ENCODE measurements at places on chromosomes 3 and 15.

DNA sequence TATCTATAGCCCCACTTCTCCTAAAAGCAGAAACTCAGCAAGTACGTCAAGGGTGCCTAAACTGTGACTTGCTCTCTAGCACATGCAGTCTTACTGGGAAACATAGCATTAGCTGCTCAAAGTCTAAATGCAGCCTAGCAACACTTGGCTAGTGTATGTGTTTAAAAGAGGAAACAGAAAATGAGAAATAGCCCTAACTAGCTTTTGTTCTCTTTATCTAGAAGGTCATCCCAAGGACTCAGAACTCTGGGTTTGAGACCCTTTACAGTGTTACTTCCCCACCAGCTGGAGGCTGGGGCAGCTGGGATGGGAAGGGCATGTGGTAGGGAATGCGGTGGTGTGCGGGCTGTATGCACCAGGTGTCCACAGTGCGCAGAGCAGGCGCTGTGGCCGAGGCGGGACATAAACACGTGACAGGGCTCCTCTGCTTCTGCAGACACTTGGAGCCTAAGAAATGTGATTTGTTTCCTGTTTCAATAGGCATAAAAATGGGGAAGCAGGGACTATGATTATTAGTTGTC is 13.3 kb downstream of the ETV5 start:
- DNase-seq: no peak

DNA sequence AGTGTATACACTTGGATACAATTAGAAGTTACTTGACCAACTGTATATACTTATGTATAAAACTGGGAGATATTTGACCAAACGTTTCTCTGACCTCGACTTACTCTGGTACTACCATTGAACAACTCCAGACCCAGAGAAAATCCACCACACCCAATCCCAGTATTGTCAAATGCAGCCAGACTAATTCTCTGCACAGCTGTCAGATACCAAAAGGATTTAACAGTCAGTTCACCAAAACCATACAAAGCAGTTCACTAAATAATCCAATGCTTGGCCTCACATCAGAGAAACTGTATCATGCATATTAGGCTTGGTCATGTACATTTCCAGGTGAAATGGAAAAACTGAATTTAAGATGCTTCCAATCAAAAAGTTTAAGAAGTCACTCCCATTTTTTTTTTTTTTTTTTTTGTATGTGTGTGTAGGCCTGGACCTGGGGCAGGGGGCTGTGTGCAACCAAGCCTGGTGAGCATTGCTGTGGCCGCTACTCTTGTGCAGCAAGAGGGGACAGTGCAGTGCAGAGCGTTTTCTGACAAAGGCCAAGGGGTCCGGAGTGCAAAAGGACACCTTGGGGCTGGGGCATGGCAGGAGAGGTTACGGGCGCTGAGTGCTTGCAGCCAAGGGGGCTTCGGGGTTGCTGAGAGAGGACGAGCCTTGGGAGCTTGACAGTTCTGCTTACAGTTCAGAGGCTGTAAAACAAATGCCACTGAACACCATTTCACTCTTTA is 1.4 kb downstream of the TOMM70 start:
- no peak for DNase-seq

- peak; percentile 94 for DNase-seq
Measured at GRCh38 chr3:134485718-134486576, at the start of the genes ANAPC13 and CEP63. TSS of gene ANAPC13 (minus strand) at chr3:134485985. CDS start at chr3:134482904, 3,081 bp downstream. TSS of gene CEP63 (plus strand) at chr3:134486057. CDS start at chr3:134495321, 9,264 bp downstream.

GRCh38 chr3:173755161-173755560 is 357.6 kb downstream of the NLGN1 start:
- no peak for DNase-seq

DNA sequence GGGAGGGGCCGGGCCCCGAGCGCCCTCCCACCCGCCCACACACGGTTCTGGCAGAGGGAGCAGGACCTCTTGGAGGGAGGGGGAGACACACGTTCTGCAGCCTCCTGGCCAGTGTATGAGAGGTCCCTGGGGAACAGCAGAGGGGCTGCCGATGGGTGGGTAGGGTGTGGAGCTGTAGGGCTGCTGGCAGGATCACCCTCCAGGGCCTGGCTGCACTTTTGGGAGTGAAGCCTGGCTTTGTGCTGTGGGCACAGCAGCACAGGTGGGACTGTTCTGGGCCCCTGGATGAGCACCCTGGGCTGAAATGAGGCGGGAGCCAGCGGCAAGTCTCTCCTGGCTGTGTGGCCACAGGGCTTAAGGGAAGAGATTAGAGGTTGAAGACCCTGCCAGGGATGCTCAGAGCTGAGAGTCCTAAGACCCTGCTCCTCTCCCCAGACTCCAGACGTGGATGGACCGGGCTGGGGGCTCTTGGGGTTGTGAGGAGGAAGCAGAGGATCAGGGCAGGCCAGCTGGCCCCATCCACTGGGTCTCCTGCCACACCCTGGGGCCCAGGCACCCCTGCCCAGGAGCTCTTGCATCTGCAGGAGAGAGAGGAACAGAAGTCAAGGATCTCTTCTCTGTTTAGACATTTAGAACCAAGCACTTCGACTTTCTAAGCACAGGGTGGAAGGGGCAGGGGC is 45.2 kb downstream of the RGMA start:
- DNase-seq: no peak

DNA sequence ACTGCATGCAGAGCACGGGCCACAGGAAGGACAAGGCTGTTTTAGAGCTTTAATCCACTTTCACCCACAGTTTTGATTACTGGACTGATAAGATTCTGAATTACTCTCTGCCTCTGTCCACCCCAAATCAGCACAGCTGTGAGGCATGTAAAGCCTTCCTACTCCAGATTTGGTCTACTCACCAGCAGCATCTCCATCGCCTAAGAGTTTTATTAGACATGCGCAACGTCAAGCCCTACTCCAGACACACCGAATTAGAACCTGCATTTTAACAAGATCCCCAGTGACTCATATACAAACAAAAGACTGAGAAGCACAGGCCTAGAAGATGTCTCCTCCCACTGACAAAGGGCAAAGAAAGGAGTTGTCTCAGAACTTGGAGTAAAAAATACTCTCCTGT is 221.2 kb downstream of the TUSC7 start:
- DNase-seq: no peak

- DNase-seq: no peak
Measured at GRCh38 chr3:86046436-86047136, 944.4 kb downstream of the VGLL3 start.

- DNase-seq: no peak
Measured at GRCh38 chr15:65085207-65085753, 8.7 kb downstream of the KBTBD13 start.

DNA sequence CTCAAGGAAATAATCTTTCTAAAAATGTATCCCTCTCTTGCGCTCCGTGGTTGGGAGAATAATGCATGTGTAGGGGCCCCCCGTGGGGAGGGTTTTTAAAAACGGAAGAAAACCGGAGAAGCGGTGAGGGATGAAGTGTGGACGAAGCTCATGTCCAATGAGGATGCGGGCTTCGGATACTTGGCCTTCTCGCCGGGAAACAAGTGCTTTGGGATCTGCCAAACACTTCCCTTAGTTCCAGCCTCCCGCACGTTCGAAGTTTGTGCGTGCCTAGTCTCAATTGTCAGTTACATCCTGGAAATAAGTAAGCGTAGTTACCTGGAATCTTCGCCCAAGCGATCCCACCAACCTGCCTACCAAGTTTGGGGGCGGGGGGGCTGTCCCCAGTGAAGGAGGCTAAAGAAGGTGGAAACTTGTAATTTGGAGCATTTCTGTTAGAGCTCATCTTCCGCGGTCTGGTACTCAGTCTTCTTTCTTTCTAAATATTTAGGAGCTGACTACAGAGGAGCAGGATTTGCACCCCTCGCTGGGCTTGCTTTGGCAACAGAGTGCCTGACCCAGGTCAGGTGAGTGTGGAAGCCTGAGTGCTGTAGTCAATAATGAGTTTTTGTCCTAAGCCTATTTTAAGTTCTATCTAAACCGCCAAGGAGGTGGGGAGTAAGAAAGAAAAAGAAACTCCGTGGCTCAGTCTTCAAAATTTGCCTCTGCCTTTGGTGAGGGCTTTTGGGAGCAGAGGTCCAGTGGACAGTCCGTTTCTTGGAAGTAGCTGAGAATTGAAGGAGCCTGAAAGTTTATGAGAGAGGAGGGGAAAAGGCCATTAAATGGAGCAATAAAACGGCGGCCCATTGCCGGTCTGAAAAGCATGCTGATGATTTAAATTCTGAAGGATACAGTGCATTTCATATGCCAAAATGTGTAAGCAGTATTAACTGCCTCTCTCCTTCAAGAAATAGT is 1.1 kb downstream of the ITPR1 start:
- DNase-seq: peak; percentile 24

GRCh38 chr15:29883126-29883525 is 60.9 kb upstream of the TJP1 start:
- DNase-seq: no peak

DNA sequence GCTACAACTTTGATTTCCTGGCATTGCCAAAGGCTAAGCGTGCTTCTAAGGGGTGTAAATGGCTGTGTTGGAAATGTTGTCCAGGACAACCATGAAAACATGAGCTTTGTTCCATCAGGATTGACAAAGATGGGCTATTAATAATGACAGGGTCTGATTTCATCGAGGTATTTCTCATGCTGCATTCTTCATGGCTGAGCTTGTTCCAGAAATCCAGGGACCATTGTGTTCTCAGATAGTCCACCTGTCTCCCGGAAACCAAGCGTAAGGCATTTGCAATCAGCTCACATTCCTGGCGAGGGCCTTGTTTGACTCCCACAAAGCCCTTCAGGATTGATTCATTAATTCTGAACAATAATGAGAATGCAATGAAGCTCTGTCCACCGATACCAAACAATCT is 111.3 kb downstream of the CD47 start:
- no peak for DNase-seq

DNA sequence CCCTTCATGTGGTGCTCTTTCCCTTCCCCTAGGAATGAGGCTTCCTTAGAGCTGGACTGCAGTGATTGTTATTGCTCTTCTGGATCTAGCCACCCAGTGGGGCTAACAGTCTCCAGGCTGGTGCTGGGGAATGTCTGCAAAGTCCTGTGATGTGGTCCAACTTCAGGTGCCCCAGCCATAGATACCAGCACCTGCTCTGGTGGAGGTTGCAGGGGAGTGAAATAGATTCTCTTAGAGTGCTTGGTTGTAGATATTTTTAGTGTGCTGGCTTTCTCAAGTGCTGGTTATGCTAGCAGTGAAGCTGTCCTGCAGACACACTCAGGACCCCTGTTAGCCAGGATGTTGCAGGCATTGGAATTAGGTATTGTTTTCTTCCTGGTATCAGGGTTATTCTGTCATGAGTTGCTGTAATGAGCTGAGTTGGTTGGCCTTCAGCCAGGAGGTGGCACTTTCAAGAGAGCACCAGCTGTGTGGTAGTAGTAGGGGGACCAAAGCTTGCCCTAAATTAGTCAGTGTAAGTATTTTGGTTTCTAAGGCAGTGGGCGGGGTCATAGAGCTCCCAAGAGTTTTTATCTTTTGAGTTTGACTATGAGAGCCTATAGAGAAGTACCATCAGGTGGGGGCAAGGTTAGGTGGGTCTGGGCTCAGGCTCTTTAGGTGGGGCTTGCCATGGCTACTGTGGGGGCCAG is 317.5 kb upstream of the SGO1 start:
- no peak for DNase-seq

DNA sequence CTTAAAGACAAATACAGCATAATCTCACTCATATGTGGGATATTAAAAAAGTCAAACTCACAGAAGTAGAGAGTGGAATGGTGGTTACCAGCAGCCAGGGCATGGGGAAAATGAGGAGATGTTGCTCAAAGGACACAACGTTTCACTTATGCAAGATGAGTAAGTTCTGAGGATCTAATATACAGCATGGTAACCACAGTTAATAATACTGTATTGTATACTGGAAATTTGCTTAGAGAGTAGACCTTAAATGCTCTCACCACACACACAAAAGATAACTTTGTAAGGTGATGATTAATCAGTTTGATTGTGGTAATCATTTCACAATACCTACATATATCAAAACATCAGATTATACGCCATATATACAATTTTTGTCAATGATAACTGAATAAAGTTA is 60.0 kb downstream of the MYH15 start:
- no peak for DNase-seq

DNA sequence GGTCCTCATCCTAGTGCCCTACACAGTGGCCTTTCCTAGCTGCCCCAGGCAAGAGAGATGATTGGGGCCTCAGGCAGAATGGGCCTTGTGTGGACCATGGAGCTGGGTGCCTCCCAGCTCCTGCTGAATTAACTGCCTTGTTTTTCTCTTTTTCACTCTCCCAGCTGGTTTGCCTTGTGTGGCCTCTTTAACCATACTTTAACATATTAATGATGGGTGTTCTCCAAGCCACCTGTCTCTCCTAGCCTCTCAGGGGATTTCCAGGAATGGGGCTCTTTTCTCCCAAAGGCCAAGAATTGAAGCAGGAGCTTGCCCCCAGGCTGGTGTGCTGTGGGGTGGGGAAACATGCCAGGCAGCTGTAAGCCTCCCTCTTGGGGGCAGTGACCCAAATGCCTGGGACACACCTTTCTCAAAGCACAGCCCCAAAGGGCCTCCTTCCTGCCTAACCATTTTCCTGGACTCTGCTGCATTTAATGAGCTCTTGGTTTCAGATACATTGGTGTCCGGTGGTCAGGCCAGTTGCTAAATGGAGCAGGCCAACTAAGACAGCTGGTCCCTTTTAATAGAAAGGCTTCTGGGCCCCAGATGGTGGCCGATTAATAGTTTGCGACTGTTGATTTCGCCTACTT is 5.6 kb downstream of the ALPK3 start:
- DNase-seq: no peak

- no peak for DNase-seq
Measured at GRCh38 chr3:161409069-161409468, 37.8 kb upstream of the SPTSSB start.

DNA sequence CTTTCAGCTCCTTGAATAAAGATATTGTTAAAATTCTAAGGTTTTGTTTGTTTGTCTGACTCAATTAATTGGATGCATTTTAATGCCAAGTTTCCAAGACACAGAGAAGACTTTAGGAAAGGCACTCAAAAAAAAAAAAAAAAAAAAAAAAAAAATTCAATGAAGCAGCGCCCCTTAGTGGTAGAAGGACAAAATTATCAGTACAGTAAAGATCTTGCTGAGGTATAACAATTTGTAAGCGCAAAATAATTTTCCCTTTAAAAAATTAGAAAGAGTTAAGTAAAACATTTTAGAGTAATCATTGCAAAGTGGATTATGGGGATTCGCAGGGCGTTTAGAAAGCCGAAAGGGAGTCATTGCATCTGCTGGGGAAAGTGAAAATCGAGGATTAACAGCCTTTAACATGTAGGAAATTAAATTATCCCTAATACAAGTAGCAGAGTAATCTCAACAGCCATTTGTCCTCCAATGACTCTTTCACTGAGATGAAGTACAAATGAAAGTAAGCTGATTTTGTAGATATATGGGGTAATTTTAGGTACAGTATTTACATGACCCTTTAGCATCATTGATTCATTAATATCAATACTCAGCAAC is 5.8 kb upstream of the DIS3L start:
- DNase-seq: no peak

DNA sequence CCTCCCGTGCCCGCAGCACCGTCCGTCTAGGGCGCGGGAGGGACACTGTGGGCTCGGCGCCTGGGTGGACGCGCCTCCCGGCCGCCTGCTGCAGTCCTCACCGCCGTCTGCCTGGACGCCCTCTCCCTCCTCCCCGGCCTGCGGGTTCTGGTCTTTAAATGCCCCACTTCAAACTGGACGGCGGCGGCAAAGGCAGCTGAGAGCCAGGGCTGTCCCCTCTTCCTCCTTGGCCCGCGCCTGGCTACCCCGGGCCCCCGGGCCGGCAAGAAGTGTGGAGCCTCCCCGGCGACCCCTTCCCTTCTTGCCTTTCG is 426 bp downstream of the CBLB start:
- no peak for DNase-seq

GRCh38 chr15:86759800-86760523 is 680.3 kb downstream of the AGBL1 start:
- no peak for DNase-seq

- no peak for DNase-seq
Measured at GRCh38 chr3:123027292-123028232, at the start of gene SEMA5B. TSS of gene SEMA5B (minus strand) at chr3:123027763. CDS start at chr3:122961263, 66,500 bp downstream.

GRCh38 chr3:166462891-166463470 is 625.8 kb upstream of the BCHE start:
- DNase-seq: no peak

All from activated CD4-positive, alpha-beta memory T cell treated with anti-CD3 and anti-CD28 coated beads, Interleukin-2, amount 10 ng/mL, durations not matched to agents 7 days and 5 days (primary cell).